ENCODE measurements at places on chromosomes 1 and 21.

DNA sequence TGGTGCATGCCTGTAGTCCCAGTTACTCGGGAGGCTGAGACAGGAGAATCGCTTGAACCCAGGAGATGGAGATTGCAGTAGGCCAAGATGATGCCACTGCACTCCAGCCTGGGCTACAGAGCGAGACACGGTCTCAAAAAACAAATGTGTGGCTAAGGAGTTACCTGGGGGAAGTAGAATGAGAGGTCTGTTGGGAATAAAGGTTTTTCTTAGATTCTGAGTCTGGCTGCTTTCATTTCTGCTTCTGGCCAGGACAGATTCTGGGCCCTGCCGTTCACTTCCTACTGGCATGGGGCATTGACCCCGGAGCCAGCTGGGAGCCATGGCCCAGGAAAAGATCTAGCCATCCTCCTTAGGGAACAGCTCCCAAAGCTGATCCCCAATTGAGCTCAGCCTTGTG lies 420 bp upstream of the DCDC2B start:
- no peak for DNase-seq

DNA sequence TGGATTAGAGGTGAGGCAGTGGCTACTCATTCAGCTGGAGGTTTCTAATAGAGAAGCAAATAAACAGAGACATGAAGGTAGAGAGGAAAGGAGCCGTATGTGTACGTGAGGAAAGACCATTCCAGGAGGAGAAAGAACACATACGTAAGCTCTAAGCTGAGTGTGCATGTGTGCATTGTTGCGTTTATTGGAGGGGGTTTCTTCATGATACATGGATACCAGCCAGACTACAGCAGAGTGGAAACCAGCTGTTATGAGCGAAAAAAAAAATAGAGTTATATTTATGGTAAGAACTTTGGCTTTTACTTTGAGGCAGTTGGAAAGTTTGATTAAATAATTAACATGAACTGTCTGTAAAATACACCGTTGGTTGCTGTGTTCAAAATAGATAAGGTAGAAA lies 173.4 kb upstream of the RGS18 start:
- no peak for DNase-seq

GRCh38 chr1:82269431-82269830 lies 468.7 kb downstream of the ADGRL2 start:
- no peak for DNase-seq

- DNase-seq = no peak
Measured at GRCh38 chr21:28541371-28542112, 451.1 kb downstream of the LTN1 start.

DNA sequence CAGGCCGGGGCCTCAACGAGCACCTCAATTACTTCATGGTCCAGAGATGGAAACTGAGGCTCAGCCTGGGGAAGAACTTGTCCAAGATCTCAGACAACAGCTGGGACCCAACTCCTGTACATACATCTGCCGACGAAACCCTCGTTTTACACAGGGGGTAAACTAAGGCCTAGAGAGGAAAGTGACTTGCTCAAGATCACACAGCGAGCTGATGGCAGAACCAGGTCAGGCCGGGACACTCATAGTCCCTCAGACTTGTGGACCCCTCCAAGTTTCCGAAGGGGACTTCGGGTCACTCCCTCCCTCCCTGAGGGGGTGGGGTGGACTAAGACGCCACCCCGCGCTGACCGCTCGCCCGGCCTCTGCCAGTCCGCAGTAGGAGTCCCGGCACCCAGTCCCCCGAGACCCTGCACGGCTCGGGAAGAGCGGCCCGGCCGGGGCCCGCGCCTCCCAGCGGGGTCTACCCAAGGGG lies 430 bp downstream of the WASF2 start:
- DNase-seq = peak; percentile 71

- DNase-seq = no peak
Measured at GRCh38 chr1:201096977-201097856, 15.0 kb downstream of the CACNA1S start.

- no peak for DNase-seq
Measured at GRCh38 chr1:21255943-21256320, 34.3 kb downstream of the ECE1 start.

DNA sequence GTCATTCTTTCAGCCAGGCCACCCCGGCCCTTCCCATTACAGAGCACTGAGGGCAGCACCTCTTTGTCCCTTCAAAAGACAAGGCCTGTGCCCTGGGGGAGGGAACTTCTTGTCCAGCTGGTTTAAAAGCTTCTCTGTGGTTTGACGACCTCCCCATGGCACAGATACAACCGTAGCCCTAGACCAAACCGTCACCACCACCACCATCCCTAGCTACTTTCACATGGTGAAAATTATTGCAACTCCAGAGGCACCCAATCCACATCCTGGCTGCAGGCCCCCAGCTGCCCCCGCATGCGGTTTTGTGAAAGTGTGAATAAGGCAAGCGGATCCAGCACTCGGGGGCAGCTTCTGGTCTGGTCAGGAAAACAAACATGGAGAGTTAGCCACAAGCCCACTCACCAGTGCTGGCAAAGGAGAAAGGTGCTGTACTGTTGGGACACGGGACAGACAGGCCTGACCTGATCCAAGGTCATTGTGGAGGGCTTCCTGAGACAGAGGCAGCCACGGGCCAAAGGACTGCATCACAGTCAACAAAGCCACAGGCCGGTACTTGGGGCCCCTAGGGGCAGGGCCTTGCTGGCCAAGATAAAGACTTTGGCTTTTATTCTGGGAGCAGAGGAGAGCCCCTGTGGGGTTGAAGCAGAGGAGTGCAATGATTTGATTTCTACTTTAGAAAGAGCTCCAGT lies 31.2 kb downstream of the CDCA8 start:
- no peak for DNase-seq

- peak; percentile 78 for DNase-seq
Measured at GRCh38 chr1:160997323-160998038, 23.5 kb downstream of the F11R start.

GRCh38 chr1:84078108-84078841 lies 65.8 kb upstream of the PRKACB start:
- peak; percentile 68 for DNase-seq

DNA sequence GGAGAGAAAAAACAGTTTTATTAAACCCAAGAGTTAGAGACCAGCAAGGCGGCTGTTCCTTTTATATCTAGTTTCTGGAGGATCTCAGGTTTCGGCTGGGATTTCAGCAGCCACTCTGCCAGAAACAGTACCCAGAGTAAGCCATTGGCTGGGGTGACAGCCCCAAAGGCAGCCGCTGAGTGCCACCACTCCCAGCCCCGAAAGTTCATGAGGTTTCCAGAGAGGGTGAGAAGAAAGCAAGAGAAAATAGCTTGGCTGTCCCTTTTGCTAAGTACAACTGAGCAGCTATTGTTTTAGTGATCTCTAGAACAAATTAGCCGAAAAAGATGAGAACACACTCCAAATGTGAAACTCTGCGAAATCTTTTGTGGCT lies 1.2 kb downstream of the SH3BGR start:
- no peak for DNase-seq

GRCh38 chr1:204174958-204175357 lies 8.8 kb upstream of the REN start:
- DNase-seq = no peak

- peak; percentile 98 for DNase-seq
Measured at GRCh38 chr1:206446688-206447421, 23.4 kb upstream of the IKBKE start.

- no peak for DNase-seq
Measured at GRCh38 chr1:116716391-116716790, 37.8 kb upstream of the CD2 start.

GRCh38 chr1:31936278-31936980 lies 1.7 kb downstream of the PTP4A2 start:
- no peak for DNase-seq

DNA sequence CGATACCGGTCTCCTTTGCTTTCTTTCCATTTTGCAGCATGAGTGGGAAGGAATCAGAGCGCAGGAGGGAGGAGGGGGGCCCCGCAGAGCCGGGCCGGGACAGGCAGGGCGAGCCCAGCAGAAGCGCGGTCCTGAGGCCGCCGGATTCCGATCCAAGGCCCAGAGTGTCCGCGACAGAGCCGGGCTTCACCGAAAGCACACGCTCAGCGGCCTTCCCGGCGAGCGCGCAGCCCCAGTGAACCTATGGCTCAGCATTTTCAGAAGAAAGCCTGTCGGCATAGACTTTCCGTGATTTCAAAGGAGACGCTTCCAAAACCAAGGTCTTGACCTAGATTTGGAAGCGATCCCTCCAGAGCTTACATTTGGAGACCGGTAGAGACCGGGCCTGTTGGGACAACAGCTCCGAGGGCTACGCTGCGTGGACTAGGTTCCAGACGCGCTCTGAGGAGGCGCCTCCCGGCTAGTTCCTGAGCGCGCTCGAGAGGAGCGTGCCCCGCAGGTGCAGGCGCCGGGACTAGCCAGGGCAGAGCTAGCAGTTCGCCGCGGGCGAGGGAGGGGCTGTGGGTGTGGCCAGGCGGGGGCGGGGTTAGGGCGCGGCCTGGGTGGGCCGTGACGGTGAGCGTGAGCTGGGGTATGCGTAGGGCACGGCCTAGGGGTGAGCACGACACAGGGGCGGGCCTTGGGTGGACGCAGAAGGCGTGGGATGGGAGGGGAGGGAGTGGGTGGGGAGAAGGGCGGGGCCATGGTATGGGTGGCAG lies 27.8 kb upstream of the PRSS38 start:
- peak; percentile 99 for DNase-seq

GRCh38 chr1:217847643-217848042 lies 216.5 kb downstream of the SPATA17 start:
- DNase-seq = no peak

DNA sequence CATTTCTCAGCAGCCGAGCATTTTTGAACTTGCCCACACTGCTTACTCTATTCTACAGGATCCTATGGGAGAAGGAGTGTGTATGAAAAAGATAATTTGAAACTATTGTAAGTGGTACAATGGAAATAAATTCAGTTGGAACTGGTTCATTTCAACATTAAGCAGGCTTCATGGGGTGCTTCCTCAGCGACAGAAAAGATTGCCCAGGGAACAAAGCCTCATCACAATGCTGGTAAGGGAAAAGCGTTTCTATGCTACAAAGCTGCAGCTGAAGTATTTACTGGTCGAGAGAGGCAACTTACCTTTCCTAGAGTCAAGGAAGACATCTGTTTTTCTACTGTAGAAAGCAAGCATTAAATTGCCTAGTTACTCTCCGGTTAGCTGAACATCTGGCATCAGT lies 568.2 kb upstream of the ZP4 start:
- no peak for DNase-seq

DNA sequence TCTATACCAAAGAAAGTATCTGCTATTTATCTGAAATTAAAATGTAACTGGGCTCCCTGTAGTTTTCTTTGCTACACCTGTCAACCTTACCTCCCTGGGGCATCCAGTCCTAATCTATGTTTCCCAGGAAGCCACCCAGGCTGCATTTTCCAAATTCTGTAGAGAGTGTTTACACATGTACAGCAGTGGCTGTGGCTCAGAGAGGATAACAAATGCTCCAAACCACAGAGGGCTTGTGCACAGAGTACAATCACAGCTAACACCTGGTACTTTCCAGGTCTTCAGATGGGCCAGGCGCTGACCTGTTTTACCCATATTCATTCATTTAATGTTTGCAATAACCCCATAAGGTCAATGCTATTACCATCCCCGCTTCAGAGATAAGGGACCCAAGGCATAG lies 146.5 kb upstream of the TNR start:
- DNase-seq = no peak

DNA sequence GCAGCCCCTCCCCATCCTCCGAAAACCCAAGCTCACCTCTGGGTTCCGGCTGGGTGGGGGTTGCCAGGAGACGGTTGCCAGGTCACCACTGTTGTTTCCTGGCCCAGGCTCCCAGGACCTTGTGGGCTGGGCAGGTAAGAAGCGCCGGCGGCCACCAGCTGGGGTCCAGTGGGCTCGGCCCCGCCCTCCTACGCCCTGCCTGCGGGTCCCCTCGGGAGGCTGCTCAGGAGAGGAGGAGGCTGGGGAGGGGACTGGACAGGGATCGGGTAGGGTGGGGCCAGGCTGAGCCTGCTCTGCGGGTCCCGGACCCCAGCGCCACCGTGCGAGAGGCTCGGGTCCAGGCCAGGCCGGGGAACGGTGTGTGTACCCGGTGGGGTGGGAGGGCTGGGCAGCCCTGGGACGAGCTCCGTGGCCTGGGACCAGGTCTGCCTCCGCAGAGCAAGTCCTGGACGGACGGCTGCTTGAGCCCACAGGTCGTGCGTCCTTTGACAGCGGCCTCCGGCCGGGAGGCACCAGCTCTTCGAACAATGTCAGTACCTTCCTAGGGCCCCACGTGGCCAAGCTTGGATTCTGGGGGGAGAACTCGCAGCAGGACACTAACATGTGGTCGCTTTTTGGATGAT lies at the start of gene TTLL10:
TTLL10 (plus strand) TSS at position 88 of the 623 bp plus-strand sequence. CDS start 5,336 bp downstream, outside the sequence.
- no peak for DNase-seq

- DNase-seq = no peak
Measured at GRCh38 chr1:215043401-215043800, 39.1 kb upstream of the KCNK2 start.

- no peak for DNase-seq
Measured at GRCh38 chr21:37363936-37364335, 2.6 kb upstream of the DYRK1A start.

Measured in NCI-H82 (cell line).